ENCODE measurements at places on chromosomes 2 and 18. TPM values are rescaled to one million over a fixed set of nuclear protein-coding genes. Genes with fewer than 3 reads are reported as not detected.

Gene CRYBA2
- total RNA-seq, result not detected

Gene UGT1A8
- total RNA-seq, result not detected

Gene DNAJC5G
- not detected for total RNA-seq

Gene GMCL1
- total RNA-seq, result 12.4 TPM

Gene EML6
- total RNA-seq, result not detected

Gene INO80B
- 14.0 TPM for total RNA-seq

Gene ADD2
- total RNA-seq, result not detected

Gene GPR39
- total RNA-seq, result 2.6 TPM

Gene IL36RN
- not detected for total RNA-seq

Gene SEPTIN10
- total RNA-seq, result 99.8 TPM

Gene TPO
- not detected for total RNA-seq

Gene EMILIN1
- 170 TPM for total RNA-seq

Gene CYS1
- 21.3 TPM for total RNA-seq

Gene PTH2R
- total RNA-seq, result not detected

Gene DYTN
- not detected for total RNA-seq

Gene EML4
- total RNA-seq, result 74.0 TPM

Gene EPHA4
- total RNA-seq, result 2.7 TPM

Gene IMPACT
- total RNA-seq, result 27.7 TPM

Gene TBR1
- 0.03 TPM for total RNA-seq

Gene RPS27A
- 2,070 TPM for total RNA-seq

Gene ANTXR1
- total RNA-seq, result 30.8 TPM

Gene SNORC
- total RNA-seq, result 0.32 TPM

Gene MC2R
- total RNA-seq, result not detected

Gene SLC5A7
- not detected for total RNA-seq

Gene KIF1A
- total RNA-seq, result not detected

Gene DUSP2
- total RNA-seq, result 0.24 TPM

Gene ASTL
- not detected for total RNA-seq

Gene METTL4
- 12.9 TPM for total RNA-seq

Gene STON1
- 8.8 TPM for total RNA-seq

Gene MOGAT1
- total RNA-seq, result not detected

Gene STARD6
- not detected for total RNA-seq

Gene LIMS4
- 2.7 TPM for total RNA-seq

Gene BMP10
- total RNA-seq, result not detected

Gene DRC1
- total RNA-seq, result not detected

Gene NEB
- 0.03 TPM for total RNA-seq

Gene ABCB11
- total RNA-seq, result not detected

Gene GREB1
- not detected for total RNA-seq

Gene FOXI3
- not detected for total RNA-seq

Gene SIX3
- total RNA-seq, result not detected

Data from SJSA1 (cell line).